Left ventricle myocardium inferior (tissue), 1 donor: ENCODE measurements at places on chromosomes 3 and 15. TPM values are rescaled to one million over a fixed set of nuclear protein-coding genes. Genes with fewer than 3 reads are reported as not detected.

DNA sequence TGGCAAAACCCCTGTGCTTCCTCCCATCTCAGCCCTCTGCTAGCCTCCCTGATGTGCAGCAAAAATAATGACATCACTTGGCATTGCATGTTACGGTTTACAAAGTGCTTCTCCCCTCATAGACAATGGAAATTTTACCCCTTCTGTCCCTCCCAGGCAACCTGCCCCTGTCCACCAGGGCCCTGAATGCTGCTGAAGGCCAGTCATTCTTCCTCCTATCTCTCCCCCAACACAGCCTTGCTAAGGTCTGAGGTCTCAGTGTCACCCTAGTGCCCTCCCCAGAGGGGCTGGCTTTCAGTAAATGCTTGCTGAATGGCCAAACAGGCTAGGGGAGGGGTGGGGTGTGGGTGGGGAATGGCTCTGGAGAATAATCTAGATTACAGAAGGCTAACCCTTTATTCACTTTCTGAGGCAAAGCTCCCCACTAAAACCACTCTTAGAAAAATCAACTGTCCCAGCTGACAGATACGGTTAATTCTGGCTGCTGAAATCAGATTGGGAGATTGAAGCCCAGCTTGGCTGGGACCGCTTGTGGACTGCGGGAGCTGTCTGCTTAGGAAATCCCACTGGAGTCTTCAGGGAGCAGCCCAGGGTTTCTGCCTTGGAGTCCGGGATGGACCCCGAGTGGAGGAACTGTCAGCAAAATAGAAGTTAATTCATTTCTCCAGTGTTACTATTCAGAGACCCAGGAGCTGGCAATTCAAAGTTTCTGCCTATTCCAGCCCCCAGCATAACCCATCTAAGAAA is 22.9 kb downstream of the ANP32A start:
- peak; percentile 55 for DNase-seq
- peak overlapping the region; percentile 79 for H3K27ac ChIP-seq
- no peaks in the 10 kb centered on the region for H3K27me3 ChIP-seq
- H3K36me3 ChIP-seq = no peaks in the 10 kb centered on the region
- H3K4me1 ChIP-seq = peaks cover 98% of the 10 kb centered on the region

LRRK1 gene
- total RNA-seq = 3.0 TPM

PATL2 gene
- 3.7 TPM for total RNA-seq

CAMK2N2 gene
- total RNA-seq = 0.16 TPM

SLC28A2 gene
- not detected for total RNA-seq

GRCh38 chr3:197516517-197516889 is 39.3 kb downstream of the BDH1 start:
- no peak for DNase-seq
- no peak overlapping the region for H3K27ac ChIP-seq
- no peaks in the 10 kb centered on the region for H3K4me1 ChIP-seq

RASL12 gene
- total RNA-seq = 12.9 TPM

DNA sequence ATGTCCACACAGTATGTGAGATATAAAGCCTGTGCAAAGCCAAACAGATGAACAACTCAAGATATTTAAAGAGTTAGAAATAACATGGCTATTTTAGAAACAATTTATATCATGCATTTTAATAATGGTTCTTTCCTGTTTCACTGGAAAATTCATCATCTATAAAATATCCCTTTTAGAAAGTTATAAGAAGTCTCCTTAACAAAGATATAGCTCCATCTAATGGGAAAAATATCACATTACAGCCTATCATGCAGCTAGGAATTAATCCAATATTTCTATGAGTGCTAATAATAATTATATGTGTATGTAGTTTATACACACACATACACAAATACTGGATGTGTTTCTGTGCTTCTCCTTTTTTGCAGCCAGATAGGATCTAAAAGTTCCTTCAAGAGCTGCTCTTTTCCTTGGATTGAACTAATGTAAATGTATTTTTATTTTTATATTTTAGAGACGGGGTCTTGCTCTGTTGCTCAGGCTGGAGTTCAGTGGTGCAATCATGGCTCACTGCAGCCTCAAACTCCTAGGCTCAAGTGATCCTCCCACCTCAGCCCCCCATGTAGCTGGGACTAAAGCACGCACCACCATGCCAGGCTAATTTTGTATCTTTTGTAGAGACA is 21.6 kb downstream of the RPL22L1 start:
- H3K27ac ChIP-seq = no peak overlapping the region
- no peaks in the 10 kb centered on the region for H3K27me3 ChIP-seq
- no peak overlapping the region for H3K4me3 ChIP-seq
- H3K36me3 ChIP-seq = no peaks in the 10 kb centered on the region
- no peaks in the 10 kb centered on the region for H3K4me1 ChIP-seq
- no peak for DNase-seq

- H3K27me3 ChIP-seq = peaks cover 95% of the 10 kb centered on the region
- H3K27ac ChIP-seq = no peak overlapping the region
- H3K36me3 ChIP-seq = no peaks in the 10 kb centered on the region
- no peak for DNase-seq
- H3K4me3 ChIP-seq = no peak overlapping the region
Observed at GRCh38 chr3:10994306-10994705, 1.8 kb downstream of the SLC6A1 start.

ABHD5 gene
- total RNA-seq = 24.1 TPM

DNA sequence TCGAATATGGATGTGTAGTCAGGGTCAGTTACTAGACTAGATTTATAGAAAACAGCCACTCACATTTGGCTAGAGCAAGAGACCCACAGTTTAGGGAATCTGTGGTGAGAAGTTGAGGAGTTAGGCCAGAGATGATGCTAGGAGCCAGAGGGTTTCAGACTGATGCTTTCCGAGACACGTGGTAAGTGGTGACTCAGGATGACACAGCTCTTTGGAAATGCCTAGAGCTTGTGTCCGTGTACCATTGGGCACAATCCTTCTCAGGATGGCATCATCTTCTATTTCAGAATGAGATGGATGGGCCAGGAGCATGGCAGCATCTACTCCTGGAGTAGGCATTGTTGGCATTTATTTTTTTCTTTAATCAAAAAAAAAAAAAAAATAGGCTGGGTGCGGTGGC is 28.5 kb downstream of the PTPRG start:
- peaks cover 76% of the 10 kb centered on the region for H3K4me1 ChIP-seq
- no peaks in the 10 kb centered on the region for H3K27me3 ChIP-seq
- H3K36me3 ChIP-seq = peaks cover 12% of the 10 kb centered on the region
- no peak for DNase-seq
- no peak overlapping the region for H3K4me3 ChIP-seq
- no peak overlapping the region for H3K27ac ChIP-seq

DNA sequence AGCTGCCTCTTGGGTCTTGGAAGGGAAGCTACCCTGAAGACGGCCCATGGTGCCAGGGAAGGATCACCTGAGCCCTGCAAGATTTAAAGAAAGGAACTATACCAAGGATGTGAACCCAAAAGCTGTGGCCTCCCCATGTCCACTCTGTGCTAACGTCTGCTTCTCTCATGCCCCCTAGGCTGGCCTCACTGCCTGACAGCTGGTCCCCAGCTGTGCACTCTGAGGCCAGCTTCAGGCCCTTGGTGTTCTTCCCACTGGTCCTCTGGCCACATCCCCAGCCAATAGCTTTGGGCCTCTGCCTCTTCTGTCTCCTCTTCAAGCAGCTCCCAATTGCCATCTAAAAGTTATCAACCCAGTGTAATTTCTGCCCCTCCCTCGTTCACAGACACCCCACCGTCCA is 5.2 kb upstream of the LRRK1 start:
- H3K36me3 ChIP-seq = no peaks in the 10 kb centered on the region
- H3K4me1 ChIP-seq = peaks cover 18% of the 10 kb centered on the region
- H3K27ac ChIP-seq = no peak overlapping the region
- no peak for DNase-seq

DNA sequence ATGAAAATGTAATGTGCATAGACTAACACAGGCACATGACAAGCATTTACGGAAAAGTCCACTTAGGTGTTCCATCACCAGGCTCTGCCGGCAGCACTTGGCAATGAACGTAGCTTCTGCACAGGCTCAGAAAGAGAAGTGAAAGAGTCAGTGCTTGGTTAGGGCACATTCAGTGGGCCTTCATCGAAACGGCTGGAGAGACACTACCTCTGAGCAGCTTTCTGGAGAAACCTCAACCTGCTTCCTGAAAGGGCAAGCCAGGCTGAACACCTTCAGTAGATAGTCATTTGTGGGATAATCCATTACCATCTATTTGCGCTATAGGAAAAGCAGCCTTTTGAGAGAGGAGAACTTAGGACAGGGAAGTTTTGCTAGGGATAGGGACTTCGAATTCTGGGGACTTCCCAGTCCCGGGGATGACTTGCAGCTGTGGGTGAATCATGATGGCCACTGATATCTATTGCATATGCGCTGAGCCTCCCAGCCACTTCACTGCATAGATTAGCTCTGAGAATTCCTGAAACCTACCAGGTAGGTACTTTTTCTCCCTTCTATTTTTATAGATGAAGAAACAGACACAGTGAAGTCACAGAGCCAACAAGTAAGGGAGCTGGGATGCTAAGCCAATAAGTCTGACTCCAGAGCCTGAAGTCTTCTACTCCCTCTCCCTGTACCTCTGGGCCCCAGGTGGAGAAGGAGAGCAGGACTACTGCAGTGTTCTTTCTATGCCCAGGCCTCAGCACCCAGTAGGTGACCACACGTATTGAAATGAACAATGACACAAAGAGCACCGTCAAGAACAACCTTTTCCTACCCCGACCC is 4.2 kb upstream of the SH2D7 start:
- no peaks in the 10 kb centered on the region for H3K27me3 ChIP-seq
- no peaks in the 10 kb centered on the region for H3K36me3 ChIP-seq
- peaks cover 25% of the 10 kb centered on the region for H3K4me1 ChIP-seq
- no peak overlapping the region for H3K4me3 ChIP-seq
- no peak for DNase-seq
- no peak overlapping the region for H3K27ac ChIP-seq

DNA sequence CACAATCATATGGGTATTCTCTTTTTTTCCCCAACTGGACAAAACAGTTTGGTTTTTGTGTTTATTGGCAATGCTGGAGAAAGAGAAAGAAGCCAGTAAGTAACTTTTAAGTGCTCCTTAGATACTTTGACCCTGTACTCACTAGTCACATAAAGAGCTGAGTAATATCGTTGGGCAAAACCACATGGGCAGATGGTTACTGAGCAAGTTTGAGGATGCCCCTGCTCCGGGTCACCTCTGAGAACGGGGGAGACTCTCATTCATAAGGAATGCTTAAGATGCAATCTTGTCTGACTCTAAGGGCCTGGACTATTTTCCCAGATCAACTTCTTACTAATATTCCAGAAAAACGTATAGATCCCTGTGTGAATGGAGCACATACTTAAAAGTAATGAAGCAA is 106.4 kb upstream of the SLC2A2 start:
- no peaks in the 10 kb centered on the region for H3K27me3 ChIP-seq
- H3K36me3 ChIP-seq = peaks cover 16% of the 10 kb centered on the region
- no peaks in the 10 kb centered on the region for H3K4me1 ChIP-seq
- H3K4me3 ChIP-seq = no peak overlapping the region
- no peak overlapping the region for H3K27ac ChIP-seq

P2RY13 gene
- 0.96 TPM for total RNA-seq

GRCh38 chr15:90419738-90420406 is 31.8 kb downstream of the IQGAP1 start:
- H3K4me3 ChIP-seq = no peak overlapping the region
- no peak for DNase-seq
- peak overlapping the region; percentile 64 for H3K27ac ChIP-seq
- H3K36me3 ChIP-seq = no peaks in the 10 kb centered on the region

- no peaks in the 10 kb centered on the region for H3K4me1 ChIP-seq
- H3K36me3 ChIP-seq = no peaks in the 10 kb centered on the region
- H3K27ac ChIP-seq = no peak overlapping the region
- H3K4me3 ChIP-seq = no peak overlapping the region
- no peaks in the 10 kb centered on the region for H3K27me3 ChIP-seq
Observed at GRCh38 chr3:8723612-8724011, 10.0 kb upstream of the CAV3 start.

- H3K36me3 ChIP-seq = no peaks in the 10 kb centered on the region
- H3K4me3 ChIP-seq = no peak overlapping the region
- DNase-seq = no peak
Observed at GRCh38 chr3:65577843-65578430, 460.8 kb downstream of the MAGI1 start.

GPR149 gene
- total RNA-seq = not detected

- no peaks in the 10 kb centered on the region for H3K36me3 ChIP-seq
- H3K4me3 ChIP-seq = no peak overlapping the region
- no peaks in the 10 kb centered on the region for H3K4me1 ChIP-seq
Observed at GRCh38 chr3:150248116-150248887, 159.8 kb upstream of the TSC22D2 start.

DNA sequence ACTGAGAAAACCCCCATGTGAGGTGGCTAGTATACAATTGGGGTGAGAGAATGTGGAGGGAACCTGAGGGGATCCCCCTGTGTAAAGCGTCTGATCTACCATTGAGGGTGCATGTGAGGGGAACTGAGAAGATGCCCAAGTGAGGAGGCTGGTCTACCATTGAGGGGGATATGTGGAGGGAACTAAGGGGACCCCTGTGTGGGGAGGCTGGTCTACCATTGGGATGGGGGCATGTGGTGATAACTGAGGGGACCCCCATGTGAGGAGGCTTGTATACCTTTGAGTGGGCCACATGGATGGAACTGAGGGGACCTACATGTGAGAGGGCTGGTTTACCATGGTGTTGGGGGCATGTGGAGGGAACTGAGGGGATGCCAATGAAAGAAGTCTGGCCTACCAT is 160.8 kb downstream of the FBLN2 start:
- no peak for DNase-seq
- H3K27ac ChIP-seq = no peak overlapping the region
- H3K4me1 ChIP-seq = no peaks in the 10 kb centered on the region

DNA sequence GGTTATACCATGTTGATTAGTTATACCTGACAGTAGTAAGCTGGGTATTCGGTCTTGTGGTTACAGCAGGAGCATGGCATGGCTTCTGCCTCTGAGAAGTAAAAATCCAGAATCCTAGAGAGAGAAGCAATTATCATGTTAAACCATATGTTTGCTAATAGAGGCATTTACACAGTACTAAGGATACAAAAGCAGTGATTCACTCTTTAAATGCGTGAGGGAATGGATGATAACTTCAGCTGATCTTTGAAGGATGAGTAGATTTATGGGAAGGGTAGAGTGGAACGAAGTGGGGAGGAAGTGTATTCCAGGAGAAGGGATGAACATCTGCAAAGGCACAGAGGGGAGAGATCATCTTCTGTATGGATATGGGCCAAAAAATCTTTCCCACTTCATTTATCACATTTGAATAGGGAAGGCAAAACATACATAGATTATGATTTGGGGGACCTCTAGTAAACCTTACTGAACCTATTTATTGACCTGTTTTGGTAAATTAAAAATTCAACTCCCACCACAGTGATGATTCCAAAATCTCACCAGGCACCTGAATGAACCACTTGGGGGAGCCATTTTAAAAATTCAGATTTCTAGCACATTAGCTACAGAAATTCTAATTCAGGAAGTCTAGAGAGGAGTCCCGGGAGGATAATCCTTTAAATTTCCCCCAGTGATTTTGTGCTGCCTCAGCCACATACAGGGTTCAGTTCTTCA is 35.1 kb downstream of the IGSF10 start:
- no peak overlapping the region for H3K27ac ChIP-seq
- no peaks in the 10 kb centered on the region for H3K4me1 ChIP-seq
- H3K36me3 ChIP-seq = no peaks in the 10 kb centered on the region
- H3K27me3 ChIP-seq = no peaks in the 10 kb centered on the region
- DNase-seq = no peak
- no peak overlapping the region for H3K4me3 ChIP-seq
